ENCODE measurements at places on chromosomes 2 and 18.

DNA sequence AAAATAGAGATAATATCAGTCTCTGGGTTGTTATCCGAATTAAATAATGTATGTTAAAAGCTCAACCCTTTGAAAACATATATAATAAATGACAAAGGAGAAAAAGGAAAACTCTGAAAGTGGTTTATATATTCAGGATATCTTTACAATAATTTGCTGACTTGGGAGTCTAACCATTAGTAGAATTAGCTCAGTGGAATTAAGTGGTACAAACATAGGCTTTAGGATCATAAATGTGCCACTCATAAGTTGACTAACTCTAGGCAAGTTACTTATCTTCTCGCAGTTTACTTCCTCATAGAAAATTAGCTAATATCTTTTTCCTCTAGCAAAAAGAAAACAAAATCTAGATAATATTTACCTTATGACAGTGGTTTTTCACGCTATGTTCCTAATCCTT is 44.6 kb downstream of the HEATR5B start:
- no peak for DNase-seq

DNA sequence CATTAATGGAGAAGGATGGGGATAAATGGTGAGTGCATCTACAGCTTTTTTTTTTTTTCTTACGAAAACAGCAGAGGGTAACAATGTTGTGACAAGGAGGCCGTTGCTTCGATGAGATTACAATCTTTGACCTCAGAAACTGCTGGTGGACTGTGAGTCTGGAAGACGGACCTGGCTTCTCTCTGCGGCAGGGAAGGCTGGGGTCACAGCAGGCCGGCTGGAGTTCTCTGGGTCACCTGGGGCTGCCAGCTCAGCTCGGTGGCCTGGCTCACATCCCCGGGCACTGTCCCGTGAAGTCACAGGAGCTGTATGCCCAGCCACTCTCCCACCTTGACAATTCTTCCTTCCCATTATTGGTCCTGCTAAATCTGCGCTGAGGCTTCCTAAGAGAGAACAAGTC is 160.8 kb downstream of the ACKR3 start:
- peak; percentile 74 for DNase-seq

DNA sequence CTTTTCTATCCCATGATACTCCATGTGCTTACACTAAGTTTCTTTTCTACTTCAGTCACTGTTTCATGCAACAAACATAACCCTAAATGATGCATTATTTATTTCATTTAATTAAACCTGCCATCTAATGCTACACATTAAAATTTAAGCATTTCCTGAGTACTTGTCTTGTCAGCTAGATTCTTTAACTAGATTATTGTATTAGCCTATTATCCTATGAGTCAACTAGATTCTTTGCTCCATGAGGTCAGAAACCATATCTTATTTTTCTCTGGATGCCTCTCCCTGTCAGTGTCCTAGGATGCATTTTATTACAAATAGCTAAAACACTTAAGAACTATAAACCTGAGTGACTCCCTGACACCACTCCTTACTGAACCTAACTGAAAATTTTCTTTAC is 652.4 kb downstream of the SLC4A3 start:
- DNase-seq: no peak

DNA sequence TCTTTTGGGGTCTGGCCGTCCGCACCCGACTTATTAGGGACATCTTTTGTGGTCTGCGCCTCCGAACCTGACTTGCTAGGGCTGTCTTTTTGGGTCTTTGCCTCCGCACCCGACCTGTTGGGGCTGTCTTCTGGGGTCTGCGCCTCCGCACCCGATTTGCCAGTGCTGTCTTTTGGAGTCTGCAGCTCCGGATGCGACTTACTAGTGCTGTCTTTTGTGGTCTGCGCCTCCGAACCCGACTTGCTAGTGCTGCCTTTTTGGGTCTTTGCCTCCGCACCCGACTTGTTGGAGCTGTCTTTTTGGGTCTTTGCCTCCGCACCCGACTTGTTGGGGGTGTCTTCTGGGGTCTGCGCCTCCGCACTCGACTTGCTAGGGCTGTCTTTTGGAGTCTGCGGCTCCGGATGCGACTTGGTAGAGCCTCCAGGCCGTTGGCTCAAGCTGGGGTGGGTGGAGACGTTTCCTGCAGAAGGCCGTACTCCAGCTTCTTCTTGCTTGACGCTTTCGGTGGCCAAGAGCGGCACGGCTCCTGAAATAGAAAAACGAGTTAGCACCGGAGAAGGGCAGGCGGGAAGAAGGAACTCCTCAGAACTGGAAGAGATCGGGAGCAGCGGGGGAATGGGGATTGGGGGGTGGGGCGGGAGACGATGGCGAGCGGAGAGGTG is 498 bp downstream of the TGOLN2 start:
- peak; percentile 60 for DNase-seq

Measured in left ventricle myocardium superior (tissue), 1 donor.